ENCODE measurements at places on chromosomes 6 and 20.

DNA sequence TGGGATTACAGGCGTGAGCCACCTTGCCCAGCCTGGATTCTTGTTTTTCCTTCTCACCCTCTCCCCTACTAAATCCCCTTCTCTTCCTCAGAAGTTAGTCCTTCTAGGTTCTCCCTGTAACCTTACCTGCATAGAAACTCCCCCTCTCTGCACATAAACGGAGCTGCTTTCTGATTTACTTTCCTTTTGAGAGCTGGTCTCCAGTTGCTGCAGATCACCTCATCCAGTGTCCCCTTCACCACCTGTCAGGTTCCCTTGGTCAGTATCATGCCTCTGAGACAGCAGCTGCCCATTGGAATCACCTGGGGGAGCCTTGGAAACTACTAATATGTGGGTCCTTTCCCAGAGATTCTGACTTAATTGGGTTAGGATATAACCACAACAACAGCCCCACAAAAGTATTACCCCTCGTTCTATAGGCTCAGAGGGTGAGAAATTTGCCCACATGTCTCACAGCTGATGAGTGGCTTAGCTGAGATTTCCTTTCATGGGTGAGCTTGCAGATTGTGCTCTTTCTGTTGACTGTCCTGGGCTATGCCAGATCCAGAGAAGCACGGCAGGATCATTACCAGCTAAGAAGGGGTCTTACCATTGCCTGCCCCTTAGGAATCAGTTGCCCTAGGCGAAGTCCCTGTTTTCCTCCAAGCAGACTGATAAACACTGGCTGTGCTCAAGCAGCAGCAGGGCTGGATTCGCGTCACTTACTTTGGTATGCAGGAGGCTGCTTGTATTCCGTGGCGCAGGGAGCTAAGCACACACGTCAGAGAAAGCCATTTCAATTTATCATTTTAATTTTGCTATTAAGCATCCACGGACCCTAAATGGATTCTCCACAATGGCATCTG lies 51.3 kb downstream of the AKAP12 start:
- DNase-seq, result no peak

DNA sequence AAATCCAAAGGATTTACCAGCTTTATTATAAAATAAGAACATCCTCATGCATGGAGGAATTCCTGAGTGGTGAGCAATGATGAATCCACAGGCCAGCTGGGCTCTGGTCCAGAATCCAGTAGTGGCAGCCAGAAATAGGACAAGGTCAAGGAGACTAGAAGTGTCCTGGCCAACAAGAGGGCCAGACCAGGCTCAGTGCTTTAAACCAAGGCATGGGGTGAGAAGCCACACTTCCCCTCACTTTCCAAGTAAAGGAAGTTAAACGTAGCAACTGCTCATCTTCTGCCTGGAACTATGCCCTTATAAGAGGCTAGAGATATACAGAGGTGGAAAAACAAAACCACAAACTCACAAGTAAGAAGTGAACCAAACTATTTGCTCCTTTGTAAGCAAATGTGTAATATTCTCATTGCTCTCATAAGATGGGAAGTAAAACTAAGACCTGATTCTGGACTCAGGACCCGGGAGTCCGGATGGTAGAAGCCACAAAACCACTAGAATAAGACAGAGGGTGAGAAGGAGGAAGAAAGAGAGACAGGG lies 253.2 kb downstream of the UST start:
- DNase-seq, result peak; percentile 31

- DNase-seq, result no peak
These were observed 157.8 kb downstream of the CLIC5 start for GRCh38 chr6:45857827-45858226.

GRCh38 chr20:911882-912600 lies 4.1 kb downstream of the ANGPT4 start:
- no peak for DNase-seq

DNA sequence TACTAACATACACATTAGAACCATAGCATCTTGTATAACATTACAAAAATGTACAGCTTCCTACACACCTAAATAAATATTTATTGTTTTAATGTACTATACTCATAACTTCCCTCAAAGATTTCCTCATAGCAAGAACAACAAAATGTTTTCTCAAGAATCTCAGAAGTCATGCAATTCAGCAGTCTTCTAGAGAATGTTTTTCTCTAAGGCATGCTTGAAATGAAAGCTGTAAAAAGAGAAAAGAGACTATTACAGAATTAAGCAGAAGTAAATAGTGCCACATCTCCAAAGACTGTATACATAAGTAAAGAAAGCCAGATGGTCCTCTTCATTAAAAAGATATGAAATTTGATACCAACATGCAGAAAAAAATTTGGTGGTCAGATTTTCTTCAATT lies 672.2 kb downstream of the EPM2A start:
- DNase-seq, result peak; percentile 11

DNA sequence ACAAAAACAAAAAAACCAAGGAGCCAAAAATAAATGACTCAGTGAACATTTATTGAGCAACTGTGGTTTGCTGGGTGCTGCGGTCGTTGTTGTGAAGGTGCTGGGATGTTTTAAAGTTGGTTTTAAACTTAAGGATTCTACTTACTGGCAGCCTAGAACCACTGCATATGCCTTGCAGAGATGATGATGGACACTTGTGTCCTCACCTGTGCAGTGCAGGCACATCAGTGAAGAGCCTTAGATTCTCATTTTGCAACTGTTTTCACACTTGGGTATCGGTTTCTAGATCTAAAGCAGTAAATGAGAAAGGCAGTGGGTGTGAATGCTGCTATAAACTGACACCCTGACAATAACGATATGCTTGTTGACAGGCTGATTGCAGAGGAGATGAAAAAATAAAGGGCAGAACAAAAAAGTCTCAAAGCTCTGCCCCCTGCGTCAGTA lies 68.8 kb downstream of the UTRN start:
- DNase-seq, result peak; percentile 45

- no peak for DNase-seq
These were observed 9.7 kb upstream of the MARCKS start for GRCh38 chr6:113847447-113847846.

All from inflammatory macrophage (primary cell).